ENCODE measurements at places on chromosomes 7 and 10.

DNA sequence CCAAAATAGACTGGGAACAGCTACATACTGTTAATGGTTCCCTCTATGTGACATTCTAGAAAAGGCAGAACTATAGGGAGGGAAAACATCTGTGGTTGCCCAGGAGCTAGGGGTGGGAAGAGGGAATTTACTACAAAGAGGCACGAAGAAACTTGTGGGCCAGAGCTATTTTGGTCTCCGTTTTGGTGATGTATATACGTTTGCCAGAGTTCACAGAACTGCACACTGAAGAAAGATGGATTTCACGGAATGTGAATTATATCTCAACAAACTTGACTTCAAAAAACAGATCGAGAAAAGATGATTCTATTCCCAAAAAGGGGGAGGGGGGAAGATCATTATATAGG, 386 bp upstream of the AS3MT start:
- DNase-seq, result no peak

DNA sequence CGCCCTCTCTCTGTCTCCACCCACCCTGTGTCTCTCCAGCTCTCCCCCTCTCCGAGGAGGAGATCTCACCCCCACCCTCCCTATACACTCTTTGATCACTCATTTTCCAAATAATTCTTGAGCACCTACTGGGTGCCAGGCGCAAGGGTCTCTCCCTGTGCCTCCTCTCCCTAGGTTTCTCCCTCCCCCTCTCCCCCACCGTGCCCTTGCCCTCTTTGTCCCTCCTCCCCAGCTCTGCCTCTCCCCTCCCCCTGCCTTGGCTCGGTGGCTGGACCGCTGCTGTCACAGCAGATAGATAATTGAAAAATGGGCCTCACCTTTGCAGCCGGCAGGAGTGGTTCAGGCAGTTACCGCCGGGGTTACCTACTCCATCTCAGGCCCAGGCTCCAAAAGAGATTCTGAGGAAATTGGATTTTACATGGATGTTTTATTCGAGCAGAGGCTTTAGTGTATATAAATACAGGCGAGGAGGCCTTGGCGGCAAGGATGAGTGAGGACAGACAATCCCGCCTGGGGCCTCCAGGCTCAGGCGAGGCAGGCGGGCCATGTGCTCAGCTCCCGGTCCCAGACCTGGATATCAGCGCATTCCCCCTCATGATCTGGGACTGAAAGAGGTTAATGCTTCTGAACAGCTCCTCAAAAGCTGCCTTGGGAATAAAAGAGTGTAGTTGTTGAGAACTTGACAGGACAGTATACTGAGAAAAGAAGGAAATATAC, 60.8 kb upstream of the BTRC start:
- no peak for DNase-seq

- DNase-seq, result no peak
Measured at GRCh38 chr10:14758994-14759664, 15.6 kb downstream of the FAM107B start.

- DNase-seq, result no peak
Measured at GRCh38 chr7:84654273-84654672, 459.7 kb upstream of the SEMA3A start.

GRCh38 chr7:32147546-32148268, 77.5 kb upstream of the PDE1C start:
- DNase-seq, result no peak

- DNase-seq, result no peak
Measured at GRCh38 chr7:149879766-149880637, 6.2 kb downstream of the ATP6V0E2 start.

- DNase-seq, result no peak
Measured at GRCh38 chr10:103554488-103555324, 61.2 kb downstream of the NEURL1 start.

DNA sequence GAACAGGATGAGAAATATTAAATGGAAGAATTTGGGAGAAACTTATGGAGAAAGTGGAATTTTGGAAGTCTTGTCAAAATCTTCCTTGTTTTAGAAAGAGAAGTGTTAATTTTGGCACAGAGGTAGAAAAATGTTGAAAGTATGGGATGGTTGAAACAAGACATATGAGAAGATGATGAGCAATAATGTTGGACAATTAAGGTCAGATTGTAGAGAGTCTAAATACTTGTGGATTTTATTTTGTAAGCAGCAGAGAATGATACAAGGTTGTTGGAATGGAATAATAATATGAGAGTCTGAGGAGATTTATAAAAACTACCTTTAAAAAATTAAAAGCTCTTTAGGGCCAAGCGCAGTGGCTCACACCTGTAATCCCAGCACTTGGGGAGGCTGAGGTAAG, 34.6 kb downstream of the PHTF2 start:
- DNase-seq, result no peak

DNA sequence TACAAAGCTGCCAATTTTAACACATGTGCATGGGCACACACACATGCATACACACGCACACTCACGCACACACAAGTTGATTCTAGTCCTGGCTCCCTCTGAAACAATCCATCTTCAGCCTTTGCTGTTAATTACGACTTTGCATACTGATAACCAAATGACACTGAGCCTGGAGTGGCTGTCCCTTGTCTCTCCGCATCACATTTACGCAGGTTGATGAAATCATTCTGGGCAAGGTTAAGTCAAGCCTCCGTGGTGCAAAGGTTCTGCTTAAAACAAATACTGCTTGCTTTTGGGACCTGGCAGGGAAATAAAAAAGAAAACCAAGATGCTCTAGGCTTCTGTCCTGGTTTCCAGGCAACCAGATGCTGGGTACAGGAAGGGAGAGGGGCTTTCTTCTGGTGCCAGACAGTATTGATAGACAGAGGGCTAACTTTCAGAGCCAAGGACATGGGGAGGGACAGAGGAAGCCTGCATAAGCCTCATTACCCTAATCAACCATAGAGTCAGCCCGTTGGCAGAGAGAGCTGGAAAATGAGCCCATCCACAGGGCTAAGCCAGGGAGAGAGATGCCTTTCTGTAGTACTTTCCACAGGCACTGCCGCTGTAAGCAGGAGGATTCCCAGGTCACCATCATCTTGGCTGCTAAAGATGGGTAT, 233.0 kb downstream of the WDR11 start:
- no peak for DNase-seq

- no peak for DNase-seq
Measured at GRCh38 chr7:38704041-38704547, 72.9 kb upstream of the AMPH start.
